ENCODE measurements at places on chromosomes 3 and 15.

- DNase-seq: no peak
Measured at GRCh38 chr3:162956711-162957110, 1460.1 kb downstream of the OTOL1 start.

GRCh38 chr15:74504836-74505235, 36.2 kb upstream of the ARID3B start:
- DNase-seq: no peak

DNA sequence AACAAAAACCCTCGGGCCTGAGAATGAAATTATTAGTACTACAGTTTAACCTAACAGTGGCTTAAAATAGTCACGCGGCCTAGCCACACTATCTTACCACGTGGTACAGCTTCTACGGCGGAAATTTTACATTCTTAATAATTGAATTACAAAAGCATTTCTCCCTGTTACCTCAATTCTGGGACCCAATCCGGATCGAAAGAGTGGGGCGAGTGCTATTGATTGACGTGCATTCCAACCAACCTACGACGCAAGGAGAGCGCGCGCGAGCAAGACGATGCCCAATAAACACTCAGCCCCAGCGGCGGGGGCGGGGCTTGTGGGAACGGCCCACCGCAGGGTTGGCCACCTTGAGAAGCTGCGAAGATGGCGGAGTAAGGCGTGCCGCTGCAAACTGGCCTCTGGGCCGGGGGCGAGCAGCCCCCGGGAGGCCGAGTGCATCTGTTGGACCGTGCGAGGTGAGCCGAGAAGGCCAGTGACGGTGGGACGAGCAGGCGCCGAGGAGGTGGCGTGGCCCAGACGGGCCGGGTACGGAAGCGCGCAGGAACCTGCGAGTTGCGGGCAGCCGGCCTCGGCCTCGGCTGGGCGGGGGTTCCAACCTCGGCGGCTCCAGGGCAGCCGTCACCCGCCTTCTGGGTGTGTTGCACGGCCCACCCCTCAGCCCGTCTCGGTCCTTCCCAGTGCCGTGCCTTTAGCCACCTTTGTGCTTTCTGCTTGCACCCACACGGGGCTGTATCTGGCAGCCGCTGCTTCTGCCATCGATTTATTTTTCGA, 48.6 kb downstream of the OIP5 start:
- peak; percentile 94 for DNase-seq

DNA sequence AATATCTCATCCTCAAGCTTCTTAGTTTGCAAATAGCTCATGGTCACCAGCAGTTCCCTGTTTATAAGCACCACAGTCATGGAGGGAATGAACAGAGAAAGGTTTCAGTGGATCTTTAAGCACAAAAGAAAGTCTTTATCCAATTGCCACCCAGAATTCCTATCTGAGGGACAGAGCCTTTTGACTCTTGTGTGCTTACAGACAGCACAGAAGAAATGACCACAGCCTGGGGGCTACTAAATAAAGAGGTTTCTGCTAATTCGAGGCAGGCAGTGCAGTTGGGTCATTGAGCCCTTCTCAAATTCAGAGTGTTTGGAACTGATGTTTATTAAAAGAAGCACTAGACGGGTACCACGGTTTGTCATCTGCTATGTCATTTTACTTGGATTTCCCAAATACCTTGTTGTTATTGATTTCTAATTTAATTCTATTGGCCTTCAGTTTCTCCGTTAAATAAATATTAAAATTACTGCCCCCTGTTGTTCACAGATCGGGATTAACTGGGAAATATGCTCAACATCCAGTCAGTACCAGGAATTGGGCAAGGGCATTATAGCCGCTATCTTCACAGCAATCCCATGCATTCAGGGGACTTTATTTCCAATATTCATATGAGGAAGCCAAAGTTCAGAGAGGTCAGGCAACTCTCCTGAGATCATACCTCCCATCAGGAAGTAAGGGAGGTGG, 3.6 kb downstream of the PRICKLE2 start:
- DNase-seq: no peak

DNA sequence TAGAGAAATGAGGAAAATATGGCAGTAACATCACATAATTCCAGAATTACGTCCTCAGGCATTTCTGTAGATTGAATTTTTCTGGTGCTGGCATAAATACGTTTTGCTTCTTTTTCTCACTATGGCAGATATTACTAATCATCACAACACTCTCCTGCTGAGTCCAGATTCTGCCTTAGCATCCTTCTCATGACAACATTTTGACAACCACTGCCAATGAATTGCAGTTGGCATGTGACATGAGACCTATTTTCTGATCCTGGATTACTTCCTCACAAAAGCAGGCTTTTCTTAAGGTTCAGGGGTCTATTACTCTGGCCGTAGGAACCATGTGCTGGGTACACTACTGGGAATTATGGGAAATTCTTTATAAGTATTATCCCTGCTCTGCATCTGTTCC, 22.5 kb upstream of the ARL6 start:
- DNase-seq: no peak

- no peak for DNase-seq
Measured at GRCh38 chr15:96088650-96089049, 241.8 kb upstream of the NR2F2 start.

DNA sequence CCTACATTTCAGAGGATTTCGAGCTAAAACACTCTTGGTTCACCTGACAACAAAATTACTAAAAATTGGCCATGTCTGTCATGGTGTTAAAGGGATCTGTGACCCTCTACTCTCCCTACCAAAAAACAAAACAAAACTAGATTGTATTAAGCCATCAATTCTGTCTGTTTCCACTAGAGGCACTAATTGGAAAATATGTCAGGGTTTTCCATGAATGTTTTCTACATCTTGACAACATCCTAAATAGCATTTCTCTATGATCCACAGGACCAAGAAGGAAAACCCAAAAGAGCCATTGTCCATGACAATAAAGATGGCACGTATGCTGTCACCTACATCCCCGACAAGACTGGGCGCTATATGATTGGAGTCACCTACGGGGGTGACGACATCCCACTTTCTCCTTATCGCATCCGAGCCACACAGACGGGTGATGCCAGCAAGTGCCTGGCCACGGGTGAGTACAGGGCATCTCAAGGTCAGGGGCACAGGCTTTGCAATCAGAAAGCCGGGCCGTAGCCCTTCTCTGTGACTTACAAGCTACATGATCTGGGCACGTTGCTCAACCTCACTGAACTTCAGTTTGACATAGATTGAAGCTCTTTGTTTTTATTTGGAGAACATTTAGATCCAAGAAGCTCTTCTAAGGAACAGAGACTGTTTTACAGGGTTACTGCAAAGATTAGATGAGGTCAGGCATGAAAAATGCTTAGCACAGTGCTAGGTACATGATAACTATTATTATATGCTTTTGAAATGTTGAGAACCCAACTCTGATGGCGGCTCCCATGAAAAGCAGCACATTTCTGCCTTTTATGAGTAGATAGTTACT, 74.8 kb downstream of the DNASE1L3 start:
- DNase-seq: no peak

DNA sequence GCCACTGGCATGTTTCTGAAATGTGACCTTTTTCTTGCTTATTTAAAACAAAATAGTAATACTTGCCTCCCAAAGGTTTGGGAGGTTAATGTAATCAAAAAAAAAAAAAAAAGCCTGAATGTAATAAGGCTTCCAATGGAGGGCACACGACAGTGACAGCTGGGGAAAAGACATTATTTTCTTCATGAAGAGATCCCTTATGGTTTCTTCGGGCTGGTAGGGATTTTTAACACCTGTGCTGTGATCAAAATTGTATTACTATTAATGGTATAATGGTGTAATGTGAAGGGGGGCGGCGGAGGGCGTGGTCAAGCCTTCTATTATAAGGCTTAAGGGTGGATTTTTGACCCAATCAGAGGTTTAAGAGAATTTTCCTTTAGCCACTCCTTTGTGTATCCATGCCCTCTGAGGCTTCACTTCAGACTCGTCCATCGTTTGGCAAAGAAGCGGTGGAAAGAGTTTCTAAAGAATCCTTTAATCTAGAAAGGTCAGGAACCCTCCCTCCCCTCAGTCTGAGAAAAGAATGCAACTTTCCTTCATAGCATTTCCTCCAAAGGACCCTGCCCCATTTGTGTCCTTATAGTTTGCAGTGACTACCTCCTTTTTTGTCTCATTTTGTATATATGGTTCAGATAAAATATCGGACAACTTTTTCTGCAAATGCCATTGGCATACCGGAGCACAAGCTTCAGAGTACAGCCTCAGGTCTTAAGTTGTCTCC, 89.5 kb upstream of the CHD2 start:
- DNase-seq: peak; percentile 81

DNA sequence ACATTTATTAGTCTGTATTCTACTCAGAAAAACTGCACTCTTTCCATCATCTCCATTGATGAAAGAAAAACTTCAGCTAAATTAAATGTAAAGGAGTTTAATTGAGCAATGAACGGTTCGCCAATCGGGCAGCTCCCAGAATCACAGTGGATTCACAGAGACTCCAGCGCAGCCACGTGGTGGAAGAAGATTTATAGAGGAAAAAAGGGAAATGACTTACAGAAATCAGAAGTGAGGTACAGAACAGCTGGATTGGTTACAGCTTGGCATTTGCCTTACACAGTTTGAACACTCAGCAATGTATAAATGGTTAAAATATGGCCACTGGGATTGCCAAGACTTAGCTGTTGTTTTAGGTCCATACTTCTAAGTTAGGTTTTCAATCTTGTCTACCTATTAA, 2.8 kb upstream of the SUCLG2 start:
- DNase-seq: no peak

- DNase-seq: no peak
Measured at GRCh38 chr15:77656294-77656693, 23.6 kb upstream of the LINGO1 start.

- peak; percentile 28 for DNase-seq
Measured at GRCh38 chr3:38455639-38456430, 2.1 kb downstream of the ACVR2B start.

GRCh38 chr3:142801746-142802145, 77.9 kb downstream of the TRPC1 start:
- DNase-seq: no peak

DNA sequence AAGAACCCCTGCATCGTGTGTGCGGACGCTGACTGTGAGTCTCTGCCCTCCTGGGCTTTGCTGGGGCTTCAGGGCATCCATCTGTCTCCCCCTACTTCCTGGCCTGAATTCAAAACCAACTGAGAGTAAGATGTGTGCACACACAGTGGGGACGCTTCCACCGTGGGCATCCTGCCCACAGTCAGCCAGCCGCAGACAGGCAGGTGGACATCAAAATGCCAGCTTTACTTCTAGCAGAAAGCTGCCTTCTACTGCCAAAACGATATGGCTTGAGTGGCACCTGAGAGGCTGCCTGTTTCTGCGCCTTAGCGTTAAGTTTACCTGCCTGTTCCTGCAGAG, 18.5 kb downstream of the ALDH1A3 start:
- no peak for DNase-seq

DNA sequence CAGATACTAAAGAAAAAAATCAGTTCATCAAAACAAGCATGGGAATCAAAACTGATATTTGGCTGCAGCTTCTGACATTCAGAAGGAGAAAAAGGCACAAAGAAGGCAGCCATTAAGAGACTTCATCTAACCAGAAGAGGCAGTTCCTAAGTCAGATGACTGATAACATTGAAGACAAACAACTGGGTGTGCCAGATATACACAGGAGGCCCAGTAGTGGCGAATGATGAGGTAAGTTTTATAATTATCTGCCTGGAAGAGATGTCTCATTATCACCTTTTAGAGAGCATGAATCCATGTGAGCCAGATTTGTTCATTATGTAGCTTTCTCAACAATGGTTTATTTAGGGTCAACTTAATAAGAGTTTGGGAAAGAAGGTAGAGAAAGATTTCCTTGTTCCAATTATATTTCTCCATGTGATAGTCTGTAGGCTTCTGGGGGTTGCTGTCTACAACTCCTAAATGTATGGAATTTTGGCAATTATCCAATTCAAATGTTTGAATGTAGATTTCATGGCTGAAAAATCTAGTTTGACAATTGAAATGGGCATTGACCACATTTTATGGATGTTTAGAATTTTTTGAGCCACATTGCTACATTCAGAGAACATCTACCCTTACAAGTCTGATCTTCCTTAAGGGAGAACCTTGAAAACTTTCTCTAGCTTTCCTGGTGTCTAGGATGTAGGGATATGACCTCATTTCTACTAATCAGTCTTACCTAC, 50.4 kb upstream of the RASGRF1 start:
- no peak for DNase-seq

GRCh38 chr15:91426412-91426811, 326.4 kb downstream of the SV2B start:
- DNase-seq: no peak

GRCh38 chr15:70608144-70608543, 155.2 kb downstream of the UACA start:
- DNase-seq: peak; percentile 12

- DNase-seq: no peak
Measured at GRCh38 chr3:195184716-195185421, 86.1 kb downstream of the XXYLT1 start.

GRCh38 chr3:5123937-5124336, 1.8 kb downstream of the ARL8B start:
- DNase-seq: no peak

DNA sequence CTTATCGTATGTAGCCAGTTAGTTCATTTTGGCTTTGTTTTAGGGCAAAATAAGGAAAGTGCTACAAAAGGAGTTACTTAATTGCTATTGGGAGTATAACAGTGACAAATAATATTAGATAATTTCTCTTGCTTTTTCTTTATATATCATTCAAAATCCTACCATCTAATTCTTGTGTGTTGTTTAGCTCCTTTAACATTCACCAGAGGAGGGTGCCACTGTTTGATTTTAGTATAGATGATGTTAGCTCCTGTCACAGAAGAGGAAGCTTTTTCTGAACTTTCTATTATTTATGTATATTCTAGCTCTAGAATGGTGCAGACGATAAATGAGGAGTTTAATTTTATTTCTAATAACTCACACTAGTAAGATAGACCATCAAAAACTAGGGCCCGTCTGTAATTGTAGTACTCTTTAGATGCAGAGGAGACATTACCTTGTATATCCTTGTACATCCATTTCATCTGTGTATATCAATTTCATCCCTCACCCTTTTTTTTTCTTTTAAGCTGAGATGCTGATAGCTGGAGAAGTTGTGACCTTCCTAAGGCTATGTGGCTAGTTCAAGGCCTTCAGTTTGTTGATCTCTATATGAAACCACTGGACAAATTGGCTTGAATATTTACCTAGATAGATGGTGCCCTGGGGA, 3.0 kb downstream of the PPM1L start:
- no peak for DNase-seq

DNA sequence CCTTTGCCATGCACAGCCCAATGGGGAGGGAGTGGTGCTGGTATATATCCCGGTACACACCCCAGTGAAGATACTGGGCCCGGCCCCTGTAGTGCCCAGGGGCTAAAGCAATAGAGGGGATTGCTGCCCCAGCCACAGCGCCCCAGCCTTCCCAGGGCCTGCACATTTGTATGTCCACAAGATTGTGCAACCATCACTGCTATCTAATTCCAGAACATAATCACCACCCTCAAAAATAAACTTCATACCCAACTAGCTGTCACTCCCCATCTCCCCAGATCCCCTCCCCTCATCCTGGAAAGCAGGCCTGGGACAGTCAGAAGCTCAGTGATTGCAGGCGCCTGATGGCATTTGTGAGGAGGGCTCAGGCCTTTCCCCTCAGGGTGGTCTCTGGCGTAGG, 13.5 kb downstream of the GNAI2 start:
- DNase-seq: no peak

Data from NCI-H1417 (cell line).